ENCODE measurements at places on chromosomes 3 and 15.
A peak's percentile ranks its signal among the peaks of the same experiment; 100 is the strongest.

GRCh38 chr15:99668533-99669182 is 64.6 kb downstream of the LYSMD4 start:
- no peak for DNase-seq

GRCh38 chr3:25259871-25260270 is 168.2 kb upstream of the RARB start:
- DNase-seq: no peak

DNA sequence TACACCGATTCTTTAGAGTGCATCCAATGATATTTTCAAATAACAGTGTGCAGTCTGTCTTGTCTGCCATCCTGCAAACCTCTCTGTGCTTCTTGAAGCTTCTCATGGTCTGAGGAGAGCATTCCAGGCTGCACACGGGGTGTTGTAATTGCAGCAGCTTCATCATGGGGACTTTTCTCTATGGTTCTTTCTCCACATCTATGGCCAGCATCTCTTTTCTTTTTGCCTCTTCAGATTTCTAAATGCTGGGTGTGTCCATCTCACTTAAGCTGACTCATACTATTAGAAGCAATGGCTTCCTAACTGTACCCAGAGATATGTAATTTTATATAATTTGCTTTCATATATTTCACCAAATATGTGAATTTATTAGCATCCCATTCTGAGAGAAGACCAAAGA is 63.8 kb upstream of the EPHB3 start:
- no peak for DNase-seq

- peak; percentile 38 for DNase-seq
These were observed 13.1 kb downstream of the FBXL22 start for GRCh38 chr15:63610209-63610841.

DNA sequence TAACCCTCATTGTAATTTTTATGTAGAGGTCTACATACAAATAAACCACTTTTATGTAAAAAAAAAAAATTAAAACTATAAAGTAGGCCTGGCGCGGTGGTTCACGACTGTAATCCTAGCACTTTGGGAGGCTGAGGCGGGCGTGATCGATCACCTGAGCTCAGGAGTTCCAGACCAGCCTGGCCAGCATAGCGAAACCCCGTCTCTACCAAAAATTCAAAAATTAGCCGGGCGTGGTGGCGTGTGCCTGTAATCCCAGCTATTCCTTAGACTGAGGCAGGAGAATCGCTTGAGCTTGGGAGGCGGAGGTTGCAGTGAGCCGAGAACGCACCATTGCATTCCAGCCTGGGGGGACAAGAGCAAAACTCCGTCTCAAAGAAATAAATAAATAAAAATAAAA is 766 bp upstream of the SLC12A6 start:
- no peak for DNase-seq
